GM10248 (cell line): ENCODE measurements at places on chromosomes 11 and 22.

GRCh38 chr11:72349616-72350218, 84.6 kb downstream of the CLPB start:
- DNase-seq, result no peak

DNA sequence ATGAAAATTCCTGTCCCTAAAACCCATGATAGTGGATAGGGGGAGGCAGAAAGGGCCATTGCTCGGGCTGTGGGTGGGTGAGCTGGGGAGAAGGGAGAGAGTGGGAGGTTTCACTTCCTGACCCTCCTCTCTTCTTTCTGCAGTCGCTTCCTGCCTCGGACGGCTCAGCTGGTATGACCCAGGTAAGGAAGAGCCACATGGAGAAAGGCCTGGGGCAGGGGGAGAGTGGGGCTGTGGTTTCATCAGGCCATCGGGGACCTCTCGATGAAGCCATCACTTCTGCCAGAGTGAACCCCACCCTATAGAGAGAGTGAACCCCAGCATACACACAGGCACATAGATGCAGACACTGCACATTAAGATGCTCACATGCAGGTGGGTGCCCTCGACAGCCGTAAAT, 12.6 kb downstream of the CD5 start:
- DNase-seq, result no peak

- DNase-seq, result no peak
These were observed 46.7 kb downstream of the DSCAML1 start for GRCh38 chr11:117750357-117750756.

GRCh38 chr11:3824714-3825472, 15.9 kb downstream of the RHOG start:
- peak; percentile 83 for DNase-seq

- DNase-seq, result no peak
These were observed 66.7 kb upstream of the CAPRIN1 start for GRCh38 chr11:33984682-33985389.

DNA sequence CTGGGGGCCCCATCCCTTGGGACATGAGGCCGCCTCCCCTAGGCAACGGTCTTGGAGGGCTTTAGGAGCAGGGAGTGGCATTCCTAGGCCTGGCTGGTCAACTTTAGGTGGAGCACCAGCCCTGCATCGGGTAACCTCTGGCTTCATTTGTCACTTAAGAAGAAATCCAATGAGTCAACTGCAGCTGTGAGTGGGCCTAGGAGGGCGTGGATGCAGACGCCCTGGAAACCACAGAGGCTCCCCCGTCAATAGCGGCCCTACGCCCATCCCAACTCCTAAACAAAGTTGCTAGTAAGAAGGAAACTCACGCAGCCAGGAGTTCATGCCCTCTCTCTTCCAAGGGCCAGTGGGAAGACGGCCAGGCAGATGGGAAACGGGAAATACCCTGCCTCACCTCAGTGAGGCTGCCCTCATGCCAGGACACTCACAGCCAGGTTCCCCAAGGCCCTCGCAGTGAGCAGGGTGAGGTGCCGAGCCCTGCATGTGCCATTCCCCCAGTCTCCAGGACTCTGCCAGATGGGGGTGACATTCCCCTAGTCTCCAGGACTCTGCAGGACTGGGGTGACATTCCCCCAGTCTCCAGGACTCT, 20.8 kb downstream of the BID start:
- peak; percentile 15 for DNase-seq

GRCh38 chr11:43367382-43368178, 8.9 kb downstream of the TTC17 start:
- DNase-seq, result peak; percentile 23

DNA sequence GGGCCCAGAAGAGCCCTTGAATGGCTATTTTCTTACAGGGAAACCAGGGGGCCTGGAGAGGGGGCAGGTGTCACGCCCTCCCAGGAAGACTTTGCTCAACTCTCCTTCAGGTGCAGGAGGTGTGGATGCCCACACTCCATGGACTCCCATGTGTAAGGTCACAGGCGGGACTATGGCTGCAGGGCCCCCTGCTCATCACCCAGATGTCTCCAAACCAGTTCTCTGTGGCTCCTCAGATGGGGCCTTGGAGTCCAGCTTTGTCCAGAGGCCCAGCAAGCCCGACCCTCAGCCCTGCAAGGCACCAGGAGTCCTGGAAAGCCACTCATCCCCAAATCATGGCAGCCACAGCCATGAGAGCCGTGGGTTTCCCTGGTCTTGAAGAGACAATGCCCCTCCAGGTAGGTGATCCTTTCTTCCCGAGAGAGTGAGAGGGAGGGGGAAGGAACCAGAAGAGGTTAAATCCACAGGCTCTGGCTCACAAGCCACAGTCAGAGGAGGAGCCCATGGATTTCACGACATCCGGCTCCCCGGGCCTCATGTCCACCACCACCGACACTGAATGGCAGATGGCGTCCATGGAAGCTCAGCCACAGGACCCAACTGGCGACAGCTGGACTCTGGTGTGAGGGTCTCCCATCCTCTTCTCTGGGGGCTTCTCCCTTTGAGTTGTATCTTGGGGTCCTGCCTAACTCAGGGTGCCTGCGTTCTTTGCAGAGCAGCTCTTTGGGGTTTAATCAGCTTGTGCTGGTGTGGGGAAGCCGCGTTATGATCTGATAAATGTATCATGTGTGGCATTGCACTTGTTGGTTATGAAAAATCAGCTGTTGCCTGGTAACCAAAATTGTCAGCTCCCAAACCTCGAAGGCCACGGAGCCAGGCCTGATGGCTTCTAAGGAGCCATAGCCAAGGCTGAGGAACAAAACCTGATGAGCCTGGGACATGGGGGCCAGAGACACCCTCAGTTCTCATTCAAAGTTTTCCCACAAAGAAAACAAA, 620.4 kb downstream of the BRD1 start:
- no peak for DNase-seq

DNA sequence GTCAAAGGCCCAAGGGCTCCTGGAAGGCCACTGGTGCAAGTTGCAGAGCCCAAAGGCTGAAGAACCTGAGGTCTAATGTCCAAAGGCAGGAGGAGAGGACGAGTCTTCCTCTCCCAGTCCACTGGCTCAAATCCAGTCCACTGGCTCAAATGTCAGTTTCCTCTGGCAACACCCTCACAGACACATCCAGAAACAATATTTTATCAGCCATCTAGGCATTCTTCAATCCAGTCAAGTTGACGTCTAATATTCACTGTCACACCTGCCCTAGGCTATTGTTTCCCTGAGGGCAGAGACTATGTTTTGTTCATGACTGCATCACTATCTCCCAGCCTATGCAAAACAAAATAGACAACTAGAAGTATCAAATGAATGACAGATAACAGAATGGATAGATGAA, 148.1 kb downstream of the SPON1 start:
- no peak for DNase-seq

DNA sequence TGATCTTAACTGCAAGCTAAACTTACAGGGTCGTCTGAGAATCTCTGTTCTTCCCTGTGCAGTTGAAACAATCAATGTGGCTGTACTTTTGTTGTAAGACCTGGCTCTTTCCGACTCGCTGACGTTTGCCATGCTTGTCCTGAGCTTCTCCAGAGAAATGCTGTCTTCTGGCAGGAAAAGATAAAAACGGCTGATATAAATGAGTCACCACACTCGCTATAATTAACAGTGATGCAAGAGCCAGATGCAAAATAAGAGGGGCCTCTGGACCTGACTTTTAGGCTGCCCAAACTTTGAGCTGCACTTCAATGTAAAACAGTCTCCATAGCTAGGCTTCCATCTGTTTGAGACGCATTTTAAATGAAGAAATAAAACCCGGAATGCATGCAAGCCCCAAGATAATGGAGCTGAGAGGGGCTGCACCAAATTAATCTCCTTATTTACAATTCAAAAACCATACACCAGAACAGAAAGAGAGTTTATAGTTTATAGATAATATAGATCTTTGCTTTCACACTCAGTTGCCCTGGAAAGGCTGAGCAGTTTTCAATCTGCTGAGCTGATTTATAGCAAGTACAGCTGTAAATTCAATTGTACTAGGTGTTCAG, 48.5 kb downstream of the WT1 start:
- no peak for DNase-seq

DNA sequence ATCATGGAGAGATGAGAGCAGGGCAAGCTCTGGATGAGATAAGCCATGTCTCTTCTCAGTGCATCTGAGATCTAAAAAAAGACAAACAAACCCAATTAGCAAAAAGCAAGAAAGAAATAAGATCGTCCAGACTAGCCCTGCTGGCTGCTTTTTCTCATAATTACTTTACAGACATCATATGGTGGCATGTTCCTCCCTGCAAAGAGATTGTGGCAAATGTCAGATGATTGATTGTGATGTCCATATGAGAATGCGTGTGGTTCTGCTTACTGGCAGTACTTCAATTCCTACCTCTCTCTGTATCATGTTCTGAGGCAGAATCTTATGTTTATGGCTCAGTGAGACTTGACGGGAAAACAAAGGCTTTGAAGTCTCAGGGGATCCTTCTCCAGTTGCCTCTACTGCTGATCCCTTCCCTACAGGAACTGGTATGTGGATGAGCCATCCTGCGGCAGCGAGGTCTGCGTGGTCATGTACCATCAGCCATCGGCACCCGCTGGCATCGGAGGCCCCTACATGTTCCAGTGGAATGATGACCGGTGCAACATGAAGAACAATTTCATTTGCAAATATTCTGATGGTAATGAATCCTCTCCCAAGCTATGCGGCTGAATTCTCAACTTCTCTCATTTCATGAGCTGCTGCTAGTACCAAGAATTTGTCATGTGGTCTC, 8.8 kb downstream of the LAYN start:
- no peak for DNase-seq

- DNase-seq, result no peak
These were observed 5.1 kb downstream of the MRGPRF start for GRCh38 chr11:69007975-69008381.

DNA sequence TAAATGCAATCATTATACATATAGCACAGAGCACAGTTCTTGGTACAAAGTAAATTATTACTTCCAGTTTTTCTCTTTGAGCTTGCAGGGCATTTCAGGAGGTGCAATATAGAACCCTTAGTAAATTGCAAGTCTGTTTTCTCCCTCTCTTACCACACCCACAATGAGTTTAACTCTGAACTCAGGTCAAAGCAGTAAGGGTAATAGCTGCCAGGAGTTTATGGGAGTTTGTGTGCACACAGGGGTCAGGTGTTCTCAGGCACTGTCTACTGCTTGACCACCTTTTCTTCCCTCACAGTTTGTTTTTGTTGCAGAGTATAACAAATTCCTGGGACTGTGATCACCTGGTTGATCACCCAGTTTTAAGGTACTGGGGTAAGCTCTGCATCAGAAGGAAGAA, 478.5 kb upstream of the TENM4 start:
- no peak for DNase-seq

GRCh38 chr11:93519179-93519578, 24.0 kb downstream of the SMCO4 start:
- no peak for DNase-seq

GRCh38 chr11:16871368-16871767, 132.9 kb downstream of the C11orf58 start:
- no peak for DNase-seq

GRCh38 chr11:133726542-133726941, 118.8 kb downstream of the SPATA19 start:
- DNase-seq, result no peak

GRCh38 chr11:16111690-16112089, 244.7 kb downstream of the SOX6 start:
- no peak for DNase-seq

GRCh38 chr11:80846979-80847378, 1406.1 kb upstream of the TENM4 start:
- DNase-seq, result peak; percentile 28

DNA sequence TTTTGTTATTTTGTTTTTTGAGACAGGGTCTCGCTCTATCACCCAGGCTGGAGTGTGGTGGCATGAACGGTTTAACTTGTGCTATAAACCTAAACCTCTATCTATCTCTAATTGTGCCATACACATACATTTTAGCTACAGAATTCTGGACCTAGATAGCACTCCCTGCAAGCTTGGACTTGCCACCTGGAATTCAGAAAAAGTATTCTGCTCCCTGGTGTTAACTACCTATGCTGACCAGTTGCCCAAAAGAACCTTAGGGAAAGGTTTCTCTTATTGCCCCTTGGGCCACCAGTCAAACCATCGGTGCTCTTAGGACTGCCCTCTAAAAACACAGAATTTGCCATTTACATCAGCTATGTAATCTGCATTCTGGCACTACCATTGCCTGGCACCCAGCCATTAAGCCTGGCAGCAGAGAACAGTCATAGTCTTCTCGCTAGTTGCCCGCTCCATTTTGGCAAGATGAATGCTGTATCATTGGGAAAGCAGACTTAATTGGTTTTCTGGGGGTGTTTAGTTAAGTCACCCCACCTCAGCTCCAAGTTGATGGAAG, 55.3 kb downstream of the ETS1 start:
- no peak for DNase-seq

GRCh38 chr11:23021287-23021863, 161.1 kb upstream of the CCDC179 start:
- DNase-seq, result peak; percentile 43

DNA sequence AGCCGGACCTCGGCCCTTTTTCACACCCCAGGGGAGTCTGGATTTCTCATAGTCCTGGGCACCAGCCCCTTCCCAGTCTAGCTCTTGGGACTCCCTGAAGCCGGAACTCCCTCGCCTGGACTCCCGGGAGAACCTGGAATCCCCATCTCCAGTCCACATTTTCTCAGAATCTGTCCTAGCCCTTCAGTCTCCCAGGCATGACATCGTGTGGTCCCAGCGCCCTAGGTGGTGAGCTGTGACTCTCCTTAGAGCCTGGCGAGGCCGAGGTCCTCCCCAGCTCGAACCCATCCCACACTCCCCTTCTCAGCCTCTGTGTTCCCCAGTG, 673 bp upstream of the DUSP18 start:
- DNase-seq, result no peak

- no peak for DNase-seq
These were observed 81.0 kb upstream of the SNX19 start for GRCh38 chr11:130997278-130997677.

DNA sequence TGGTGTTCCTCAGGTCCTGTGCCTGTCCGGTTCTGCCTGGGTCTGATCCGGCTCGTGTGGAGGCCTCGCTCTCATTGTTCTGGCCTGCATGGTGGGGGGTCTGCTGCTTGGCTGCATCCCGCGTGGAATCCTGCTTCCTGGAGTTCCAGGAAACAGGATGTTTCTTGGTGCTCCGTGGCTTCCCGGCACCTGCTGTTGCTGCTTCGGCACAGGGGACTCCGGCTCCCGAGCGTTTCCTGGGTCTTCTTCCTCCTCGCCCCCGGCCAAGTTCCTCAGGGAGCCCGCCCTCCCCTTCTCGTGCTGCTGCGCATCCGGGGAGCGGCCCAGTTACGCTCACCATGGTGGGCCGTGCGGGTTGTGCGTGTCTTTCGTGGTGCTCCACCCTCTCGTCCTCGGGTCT, 29.9 kb downstream of the GLB1L2 start:
- DNase-seq, result no peak

DNA sequence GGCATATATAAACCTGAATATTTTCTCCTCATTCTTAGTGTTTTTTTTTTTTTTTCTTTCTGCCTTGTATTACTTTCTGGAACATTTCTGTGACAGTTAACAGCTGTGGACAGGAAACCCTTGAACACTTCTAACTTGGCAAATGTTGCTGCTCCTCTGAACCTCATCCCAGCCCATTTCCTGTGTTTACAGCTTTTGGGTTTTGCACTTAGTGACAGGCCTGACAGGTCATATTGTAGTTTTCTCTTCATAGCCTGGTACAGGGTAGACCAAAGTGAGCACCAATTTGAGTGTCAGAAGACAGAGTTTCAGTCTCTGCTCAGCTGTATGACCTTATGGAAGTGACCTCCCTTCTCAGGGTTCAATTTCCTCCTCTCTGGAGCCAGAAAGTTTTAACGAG, 91.6 kb downstream of the STIM1 start:
- DNase-seq, result peak; percentile 22
